CD8-positive, alpha-beta memory T cell (primary cell): ENCODE measurements at places on chromosomes 16 and 17.
A peak's percentile ranks its signal among the peaks of the same experiment; 100 is the strongest.

DNA sequence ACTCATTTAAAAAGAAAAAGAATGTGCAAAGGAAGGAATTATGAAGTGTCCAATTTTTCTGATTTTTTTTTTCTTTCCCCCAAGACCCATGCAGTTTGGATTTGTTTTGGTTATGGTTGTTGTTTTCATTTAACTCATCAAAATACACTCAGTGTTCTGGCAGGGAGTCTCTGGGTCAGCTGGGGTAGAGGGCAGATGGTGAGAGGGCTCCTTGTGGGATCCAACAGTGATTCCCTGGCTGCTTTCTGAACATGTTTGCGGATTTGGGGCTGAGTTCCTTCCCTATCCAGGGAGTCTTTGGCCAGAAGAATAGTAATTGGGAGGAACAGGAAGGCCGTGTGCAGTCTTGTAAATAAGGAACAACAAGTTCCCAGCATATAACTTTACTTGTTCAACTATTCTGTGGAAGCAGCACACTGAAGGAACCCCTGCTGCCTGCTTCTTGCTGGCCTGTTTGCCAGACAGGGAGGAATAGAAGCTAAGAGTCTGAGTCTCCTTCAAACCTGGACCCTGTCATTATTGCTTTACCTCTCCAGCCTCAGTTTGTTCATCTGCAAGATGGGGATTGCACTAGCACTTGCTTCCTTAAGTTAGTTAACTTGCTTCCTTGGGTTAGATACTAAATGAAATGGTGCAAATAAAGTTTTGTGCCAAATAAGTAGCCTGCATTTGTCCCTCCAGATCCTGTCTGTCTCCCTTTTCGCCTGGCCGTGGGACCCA is 32.1 kb downstream of the C17orf67 start:
- no peak for DNase-seq

DNA sequence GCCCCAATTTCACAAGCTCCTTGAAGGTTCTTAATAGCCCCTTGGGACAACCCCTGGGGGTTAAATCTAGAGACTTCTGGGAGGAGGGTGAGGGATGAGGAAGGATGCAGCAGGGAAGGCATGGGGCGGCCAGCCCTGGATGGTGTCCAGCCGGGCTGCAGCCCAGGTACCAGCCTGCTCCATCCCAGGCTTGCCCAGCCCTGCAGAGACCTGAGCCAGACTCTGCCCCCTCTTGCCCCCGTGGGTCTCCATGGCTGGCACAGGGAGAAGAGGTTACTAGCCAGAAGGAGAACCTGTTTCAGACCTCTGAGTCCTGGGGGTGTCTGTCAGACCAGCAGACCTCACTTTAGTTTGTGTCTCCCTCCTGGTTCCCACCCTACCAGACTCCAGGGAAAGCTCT is 8.5 kb downstream of the NHERF1 start:
- no peak for DNase-seq

DNA sequence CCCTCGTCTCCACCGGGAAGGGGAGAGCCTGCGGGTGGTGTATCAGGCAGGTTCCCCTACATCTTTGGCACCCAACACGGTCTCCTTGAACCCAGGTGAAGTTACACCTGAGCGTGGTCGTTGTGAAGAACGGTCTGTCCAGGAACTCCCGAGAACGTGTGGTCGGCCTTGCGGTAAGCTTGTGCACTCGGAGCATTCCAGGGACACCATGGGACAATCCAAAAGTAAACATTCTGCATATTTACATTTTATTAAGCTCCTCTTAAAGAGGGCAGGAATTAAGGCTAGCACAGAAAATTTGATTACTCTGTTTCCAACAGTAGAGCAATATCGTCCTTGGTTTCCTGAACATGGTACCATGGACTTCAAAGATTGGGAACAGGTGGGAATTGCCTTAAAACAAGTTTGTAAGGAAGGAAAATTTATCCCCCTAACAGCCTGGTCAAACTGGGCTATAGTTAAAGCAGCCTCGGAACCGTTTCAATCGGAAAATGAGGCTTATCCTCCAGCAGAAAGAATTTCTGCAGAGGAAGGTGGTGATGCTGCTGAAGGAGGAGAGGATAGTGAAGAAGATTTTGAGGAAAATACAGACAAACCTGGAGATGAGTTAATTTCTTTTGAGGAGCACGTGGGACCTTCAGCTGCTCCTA is 18.2 kb downstream of the ALOX15B start:
- no peak for DNase-seq

- no peak for DNase-seq
These were observed 10.6 kb upstream of the ENGASE start for GRCh38 chr17:79064026-79064425.

GRCh38 chr17:76943781-76944213 is 75.6 kb downstream of the MGAT5B start:
- no peak for DNase-seq

GRCh38 chr16:68548947-68549346 is 9.9 kb downstream of the ZFP90 start:
- DNase-seq = peak; percentile 71

GRCh38 chr17:75340631-75341030 is 51.4 kb upstream of the SLC25A19 start:
- DNase-seq = no peak

GRCh38 chr16:5323284-5324141 is 225.9 kb upstream of the EEF2KMT start:
- DNase-seq = no peak

DNA sequence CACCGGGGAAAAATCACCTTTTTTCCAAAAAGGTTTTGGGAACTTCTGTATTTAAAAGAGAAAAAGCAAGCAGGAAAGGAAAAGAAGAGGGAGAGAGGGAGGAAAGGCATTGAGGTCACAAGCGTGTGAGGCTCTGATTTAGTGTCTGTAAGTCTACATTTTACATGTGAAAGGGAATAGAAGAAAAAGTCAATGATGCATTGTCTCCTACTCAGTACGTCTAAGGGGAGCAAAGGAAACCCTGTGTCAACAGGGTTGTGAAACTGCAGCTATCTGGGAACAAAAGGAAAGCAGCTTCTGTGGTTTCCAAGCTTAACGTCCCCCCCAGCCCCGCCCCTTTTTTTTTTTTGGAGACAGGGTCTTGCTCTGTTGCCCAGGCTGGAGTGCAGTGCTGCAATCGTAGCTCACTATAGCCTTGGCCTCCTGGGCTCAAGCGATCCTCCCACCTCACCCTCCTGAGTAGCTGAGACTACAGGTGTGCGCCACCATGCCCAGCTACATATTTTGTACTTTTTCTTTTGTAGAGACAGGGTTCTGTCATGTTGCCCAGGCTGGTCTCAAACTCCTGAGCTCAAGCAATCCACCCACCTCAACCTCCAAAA is 1.8 kb upstream of the CDC42EP4 start:
- DNase-seq = no peak

DNA sequence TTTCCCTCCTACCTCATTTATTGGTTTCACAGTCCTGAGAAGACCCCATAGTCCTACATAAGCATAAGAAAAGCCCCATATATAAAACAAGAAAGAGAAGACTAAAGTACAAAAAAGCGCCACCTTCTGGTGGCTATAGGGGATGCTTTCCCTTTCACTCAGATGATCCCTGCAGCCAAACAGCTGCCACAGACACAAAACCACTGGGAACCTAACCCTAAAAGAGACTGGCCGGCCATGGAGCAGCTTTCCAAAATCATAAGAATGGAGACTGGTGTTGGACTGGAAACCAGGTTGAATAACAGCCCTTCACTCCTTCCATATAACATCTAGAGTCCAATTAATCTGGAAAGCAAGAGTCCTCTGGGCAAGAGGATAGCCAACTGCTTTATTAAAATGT is 11.4 kb downstream of the DYNC1LI2 start:
- DNase-seq = no peak

- DNase-seq = no peak
These were observed 6.4 kb downstream of the CIAO3 start for GRCh38 chr16:734208-734980.

- no peak for DNase-seq
These were observed 40.4 kb downstream of the TMEM11 start for GRCh38 chr17:21173543-21173942.

GRCh38 chr16:76941113-76941512 is 249.9 kb upstream of the MON1B start:
- no peak for DNase-seq

DNA sequence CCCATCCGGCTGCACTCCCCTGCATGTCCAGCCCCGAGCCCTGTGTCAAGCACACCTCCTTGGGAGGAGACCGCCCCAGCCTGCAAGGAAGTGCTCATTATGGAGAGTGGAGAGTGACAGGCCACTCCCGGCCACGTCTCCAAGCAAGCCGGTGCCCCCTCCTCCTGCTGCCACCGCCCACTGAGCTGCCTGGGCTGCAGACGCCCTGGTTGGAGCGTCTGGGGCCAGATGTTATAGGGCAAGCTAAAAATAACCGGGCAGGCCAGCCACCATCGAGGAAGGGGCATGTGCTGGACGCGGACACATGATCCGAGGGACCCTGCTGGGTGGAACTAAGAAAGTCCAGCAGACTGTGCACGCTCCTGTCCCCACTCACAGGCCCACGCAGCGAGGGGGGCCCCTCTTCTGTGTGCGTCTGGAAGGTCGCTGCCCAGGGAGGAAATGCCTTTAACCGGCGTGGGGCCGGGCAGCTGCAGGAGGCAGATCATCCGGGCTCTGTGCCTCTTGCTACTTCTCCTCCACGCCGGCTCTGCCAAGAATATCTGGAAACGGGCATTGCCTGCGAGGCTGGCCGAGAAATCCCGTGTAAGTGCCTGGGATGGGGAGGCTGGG is at the start of gene WFDC1:
WFDC1 (plus strand) TSS at position 348 of the 612 bp plus-strand sequence; CDS start at position 442, 94 bp downstream.
- DNase-seq = no peak

GRCh38 chr16:4852221-4852872 is 5.1 kb downstream of the UBN1 start:
- no peak for DNase-seq

DNA sequence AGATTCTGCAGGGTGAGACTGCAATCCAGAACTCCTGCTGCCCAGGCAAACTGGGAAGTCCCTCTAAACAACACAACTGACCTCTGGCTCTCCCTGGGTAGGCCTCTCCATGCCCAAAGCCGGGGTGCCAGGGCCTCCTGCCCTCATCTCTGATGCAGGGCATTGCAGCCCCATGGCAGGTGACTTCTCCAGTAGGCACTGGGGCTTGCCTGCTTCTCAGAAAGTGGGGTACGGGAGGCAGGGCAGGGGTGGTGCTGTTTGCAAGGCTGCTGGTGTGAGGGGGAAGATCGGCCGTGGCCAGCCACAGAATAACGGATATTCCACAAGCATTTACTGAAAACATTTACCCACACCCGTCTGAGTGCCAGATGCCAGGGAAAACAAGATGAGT is 4.1 kb upstream of the GPRC5C start:
- DNase-seq = no peak

- no peak for DNase-seq
These were observed 6.3 kb downstream of the SNX20 start for GRCh38 chr16:50674831-50675230.

- no peak for DNase-seq
These were observed 45.5 kb upstream of the ZFHX3 start for GRCh38 chr16:73093146-73094144.

- peak; percentile 92 for DNase-seq
These were observed at the start of gene PLD6 for GRCh38 chr17:17206124-17206912. Gene PLD6 (minus strand): TSS chr17:17206333. CDS start chr17:17206286, 47 bp downstream.

GRCh38 chr16:77246150-77246549 is 46.9 kb downstream of the SYCE1L start:
- DNase-seq = no peak

DNA sequence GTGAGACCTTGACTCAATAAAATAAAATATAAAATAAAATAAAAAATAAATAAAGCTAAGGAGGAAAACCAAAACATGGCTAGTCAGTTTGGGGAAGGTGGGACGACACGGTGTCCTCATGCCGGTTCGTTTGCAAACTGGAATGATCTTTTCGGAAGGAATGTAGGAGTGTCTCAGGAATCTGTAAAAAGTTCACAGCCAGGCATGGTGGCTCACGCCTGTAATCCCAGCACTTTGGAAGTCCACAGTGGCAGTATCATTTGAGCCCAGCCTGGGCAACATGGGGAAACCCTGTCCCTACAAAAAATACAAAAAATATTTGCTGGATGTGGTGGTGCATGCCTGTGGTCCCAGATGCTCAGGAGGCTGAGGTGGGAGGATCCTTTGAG is 14.7 kb upstream of the RPTOR start:
- no peak for DNase-seq

DNA sequence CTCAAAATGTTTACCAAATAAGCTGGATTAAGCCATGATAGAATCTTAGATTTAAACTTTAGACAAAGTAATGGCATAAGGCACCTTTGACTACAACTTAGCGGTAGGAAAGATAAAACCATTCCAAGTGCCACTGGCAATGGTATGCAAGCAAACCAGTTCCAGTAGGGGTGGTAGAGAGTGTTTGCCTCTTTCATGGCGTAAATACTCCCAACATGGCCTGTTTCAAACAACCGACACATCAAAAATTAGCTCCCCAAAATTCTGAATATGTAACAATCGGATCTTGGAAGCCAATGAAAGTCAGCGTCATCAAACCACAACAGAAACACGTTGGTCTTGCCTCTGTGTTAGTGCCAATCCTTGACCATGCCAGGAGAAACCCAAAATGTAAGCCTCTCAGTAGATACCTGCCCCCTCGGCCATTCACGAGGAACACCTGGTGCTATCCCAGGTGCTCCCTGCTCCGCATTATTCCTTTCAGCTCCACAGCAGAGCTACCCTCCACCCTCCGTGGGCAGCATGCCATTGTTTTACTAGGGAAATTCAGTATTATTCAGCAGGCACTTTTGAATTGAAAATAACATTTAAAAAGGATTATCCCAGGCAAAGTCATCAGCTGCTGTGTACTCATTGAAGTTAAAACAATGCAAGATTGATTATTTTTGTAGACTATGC is 307.8 kb upstream of the CDH11 start:
- no peak for DNase-seq

DNA sequence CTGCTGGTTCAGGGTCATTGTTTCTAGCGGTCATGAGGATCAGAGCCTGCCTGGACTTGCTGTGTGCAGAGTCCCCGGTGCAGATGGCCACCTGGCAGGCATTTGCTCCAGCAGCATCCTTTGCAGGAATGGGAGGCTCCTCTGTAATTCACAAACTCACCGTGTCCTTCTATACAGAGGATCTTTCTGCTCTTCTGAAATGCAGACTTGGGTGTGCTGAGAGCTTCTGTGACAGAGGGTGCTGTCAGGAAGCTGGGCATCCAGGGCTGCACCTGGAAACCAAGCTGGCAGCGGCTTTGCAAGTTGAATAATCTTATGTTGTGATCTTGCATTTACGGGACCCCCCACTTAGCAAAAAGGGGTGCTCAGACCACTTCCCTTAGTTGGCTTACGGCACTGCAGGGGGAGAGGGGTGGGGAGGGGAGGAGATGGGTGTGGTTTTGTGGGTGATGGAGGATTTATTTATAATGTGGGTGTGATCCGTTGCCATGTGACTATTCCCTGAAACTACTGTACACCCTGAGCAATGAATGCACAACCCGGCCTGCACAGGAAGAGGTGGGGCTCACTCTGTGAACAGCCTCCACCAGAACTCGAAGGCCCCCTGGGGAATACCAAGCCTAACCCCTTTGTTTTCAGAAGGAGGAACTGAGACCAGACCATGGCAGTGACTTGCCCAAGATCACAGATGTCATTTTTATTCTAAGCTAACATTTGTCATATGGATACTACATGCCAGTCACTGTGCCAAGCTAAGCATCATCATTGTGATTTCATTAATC is 178.3 kb downstream of the PRKCB start:
- DNase-seq = peak; percentile 80
